ENCODE measurements at places on chromosomes 7 and 10.
A peak's percentile ranks its signal among the peaks of the same experiment; 100 is the strongest.

GRCh38 chr10:35495521-35496119, 109.5 kb upstream of the GJD4 start:
- DNase-seq, result no peak

- peak; percentile 81 for DNase-seq
These were observed 66.7 kb upstream of the PDZD8 start for GRCh38 chr10:117441812-117442443.

DNA sequence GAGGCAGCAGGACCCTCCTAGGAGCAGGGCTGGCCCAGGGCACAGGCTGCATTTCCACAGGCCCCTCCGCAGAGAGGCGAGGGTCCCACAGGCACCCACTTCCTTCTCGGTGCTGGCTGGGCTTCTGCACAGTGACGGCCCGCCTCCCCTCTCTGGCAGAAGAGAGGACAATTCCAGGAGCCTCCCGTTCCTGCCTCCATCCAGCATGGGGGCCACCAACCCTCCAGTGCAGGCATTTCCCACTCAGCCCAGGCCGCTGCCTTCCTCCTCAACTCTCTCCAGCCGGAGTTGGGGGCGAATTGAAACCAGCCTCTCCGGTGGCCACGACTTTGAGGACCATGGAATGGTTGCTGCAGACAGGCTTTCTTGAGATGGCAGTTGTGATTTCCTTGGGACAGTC, 125.0 kb upstream of the PPP2R2D start:
- no peak for DNase-seq

- no peak for DNase-seq
These were observed 9.8 kb upstream of the ZNF22 start for GRCh38 chr10:44990965-44991364.

DNA sequence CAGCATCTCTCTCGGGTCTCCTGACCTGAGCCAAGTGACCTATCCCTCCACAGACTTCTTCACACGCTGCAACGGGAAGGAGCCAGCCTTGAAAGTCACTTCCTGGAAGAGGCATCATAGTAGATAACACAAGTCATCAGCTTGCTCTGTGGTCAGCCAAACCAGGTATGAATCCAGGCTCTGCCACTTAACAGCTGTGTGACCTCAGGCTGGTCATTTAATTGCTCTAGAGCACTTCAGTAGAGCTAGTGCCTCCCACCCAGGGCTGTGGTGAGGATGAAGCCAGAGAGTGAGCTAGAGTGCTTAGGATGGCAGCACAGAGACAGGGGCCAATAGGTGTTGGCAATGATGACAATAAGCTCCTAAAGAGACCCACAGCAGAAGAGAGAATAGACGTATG, 247.7 kb upstream of the ZMIZ1 start:
- no peak for DNase-seq

GRCh38 chr10:88065383-88066049, 202.1 kb downstream of the PTEN start:
- DNase-seq, result peak; percentile 26

DNA sequence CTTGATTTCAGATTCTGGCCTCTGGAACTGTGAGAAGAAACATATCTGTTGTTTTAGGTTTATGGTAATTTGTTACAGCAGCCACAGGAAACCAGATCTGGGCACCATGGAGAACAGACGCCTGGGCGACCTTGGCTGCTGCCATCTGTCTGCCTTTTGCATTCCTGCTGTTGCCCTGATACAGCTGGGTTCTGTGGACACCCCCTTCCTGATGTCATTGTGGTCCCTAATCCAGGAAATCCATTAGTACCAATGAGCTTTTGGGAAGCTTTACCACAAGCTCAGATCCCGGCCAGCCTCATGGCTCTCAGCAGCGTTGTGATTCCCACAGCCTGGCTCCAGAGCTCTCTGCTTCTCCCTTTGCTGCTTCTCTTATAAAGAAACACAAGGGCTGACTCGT, 174.2 kb upstream of the NPS start:
- DNase-seq, result no peak
